T-helper 9 cell (primary cell): ENCODE measurements at places on chromosomes 2 and 18.

DNA sequence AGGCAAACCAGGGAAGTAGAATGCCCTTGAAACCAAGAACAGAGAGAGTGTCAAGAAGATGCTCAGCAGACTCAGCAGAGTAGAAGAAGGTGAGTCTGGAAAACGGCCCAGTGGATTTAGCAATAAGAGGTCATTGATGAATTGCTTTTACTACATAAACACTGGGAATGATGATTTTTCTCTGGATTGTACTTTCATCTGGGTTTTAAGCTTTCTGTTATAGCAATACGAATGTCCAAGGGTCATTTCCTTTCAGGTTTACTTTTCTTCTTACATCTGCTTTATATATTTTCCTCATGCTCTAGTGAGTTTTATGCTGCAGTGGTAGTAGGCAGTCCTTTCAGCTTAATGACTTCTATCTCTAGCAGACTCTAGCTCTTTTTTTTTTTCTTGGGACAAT lies 16.9 kb downstream of the EML6 start:
- DNase-seq = no peak

- DNase-seq = no peak
Observed at GRCh38 chr2:121667618-121668017, 18.4 kb upstream of the CLASP1 start.

GRCh38 chr18:79588636-79589481 lies 90.7 kb upstream of the CTDP1 start:
- DNase-seq = no peak

DNA sequence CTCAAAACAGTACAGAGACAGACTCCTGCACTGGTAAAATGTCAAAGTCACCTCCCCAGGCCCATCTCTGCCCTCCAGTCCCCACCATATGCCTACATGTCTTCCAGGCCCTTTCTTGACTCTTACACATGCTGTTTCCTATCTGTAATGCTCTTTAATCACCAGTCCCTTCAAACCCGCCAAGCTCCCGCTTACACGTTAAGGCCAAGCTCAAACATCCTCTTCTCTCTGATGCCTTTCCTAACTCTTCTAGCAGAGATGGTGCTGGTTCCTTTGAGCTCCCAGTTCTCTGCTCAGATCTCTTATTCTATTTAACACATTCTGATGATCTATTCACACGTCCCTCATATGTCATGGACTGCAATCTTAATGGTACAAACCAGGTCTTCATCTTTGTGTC lies 5.0 kb downstream of the EVA1A start:
- DNase-seq = no peak

DNA sequence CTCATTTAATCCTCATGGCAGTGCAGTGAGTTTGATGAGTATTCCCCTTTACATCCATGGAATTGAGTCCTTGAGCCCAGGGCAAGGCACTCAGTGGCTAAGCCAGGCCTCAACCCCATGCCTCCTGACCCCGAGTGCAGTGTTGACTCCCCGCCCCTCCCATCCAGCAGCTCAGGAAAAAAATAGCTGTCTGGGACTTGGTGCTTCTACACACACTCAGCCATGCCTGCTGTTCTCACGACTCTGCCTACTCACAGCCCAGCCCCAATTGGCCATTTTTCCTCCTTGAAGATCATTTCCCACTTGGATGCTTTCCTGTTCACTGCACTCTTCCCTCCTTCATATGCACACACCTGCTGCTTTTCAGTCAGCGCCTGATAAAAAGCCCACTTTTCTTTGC lies 8.8 kb downstream of the FOSL2 start:
- no peak for DNase-seq

DNA sequence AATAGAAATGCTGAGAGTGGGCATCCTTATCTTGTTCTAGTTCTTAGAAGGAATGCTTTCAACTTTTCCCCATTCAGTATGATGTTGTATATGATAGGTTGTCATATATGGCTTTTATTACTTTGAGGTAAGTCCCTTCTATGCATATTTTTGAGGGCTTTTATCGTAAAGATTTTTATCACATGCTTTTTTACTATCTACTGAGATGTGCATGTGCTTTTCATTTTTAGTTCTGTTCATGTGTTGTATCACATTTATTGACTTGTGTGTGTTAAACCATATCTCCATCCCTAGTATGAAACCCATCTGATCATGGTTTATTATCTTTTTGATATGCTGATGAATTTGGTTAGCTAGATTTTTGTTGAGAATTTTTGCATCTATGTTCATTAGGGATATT lies 1008.8 kb downstream of the CNTNAP5 start:
- no peak for DNase-seq

- no peak for DNase-seq
Observed at GRCh38 chr2:153886833-153887232, 15.1 kb downstream of the GALNT13 start.

- DNase-seq = no peak
Observed at GRCh38 chr18:6835345-6835744, 105.8 kb downstream of the ARHGAP28 start.

DNA sequence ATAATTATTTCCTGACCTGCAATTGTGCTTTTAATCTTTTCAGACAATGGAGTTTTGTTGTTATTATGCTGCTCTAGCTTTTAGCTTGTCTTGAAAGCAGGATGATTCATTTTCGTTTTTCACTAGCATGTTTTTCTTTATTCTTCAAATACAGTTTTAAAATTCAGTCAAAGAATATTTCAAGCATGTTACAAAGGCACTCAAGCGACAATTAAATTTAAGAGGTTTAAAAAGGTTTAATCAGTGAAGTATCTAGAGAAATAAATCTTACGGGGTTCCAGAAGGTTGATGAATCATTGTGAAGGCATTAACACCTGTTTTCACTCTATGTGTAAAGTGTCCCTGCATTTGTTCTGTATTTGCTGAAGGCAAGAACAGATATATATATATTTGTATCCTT lies 390.7 kb upstream of the TMEFF2 start:
- DNase-seq = no peak

DNA sequence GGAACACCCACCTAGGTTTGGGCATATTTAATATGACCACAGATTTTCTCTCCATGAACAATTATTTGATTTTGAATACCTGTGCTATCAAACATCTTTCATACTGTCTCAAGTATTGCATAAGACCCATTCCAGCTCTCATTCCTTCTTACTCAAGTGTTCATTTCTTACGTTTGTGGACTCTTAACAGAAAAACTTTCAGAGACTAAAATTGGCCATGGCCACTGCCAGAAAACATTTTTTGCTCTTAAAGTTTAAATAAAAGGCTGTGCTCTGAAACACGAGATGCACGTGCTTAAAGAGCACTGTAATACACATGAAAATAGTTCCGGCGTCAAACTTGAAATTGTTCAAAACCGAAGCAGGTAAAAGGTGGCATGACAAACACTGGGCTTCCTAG lies 89.3 kb downstream of the LIMS1 start:
- no peak for DNase-seq

- no peak for DNase-seq
Observed at GRCh38 chr2:222311319-222311977, 12.7 kb upstream of the PAX3 start.

DNA sequence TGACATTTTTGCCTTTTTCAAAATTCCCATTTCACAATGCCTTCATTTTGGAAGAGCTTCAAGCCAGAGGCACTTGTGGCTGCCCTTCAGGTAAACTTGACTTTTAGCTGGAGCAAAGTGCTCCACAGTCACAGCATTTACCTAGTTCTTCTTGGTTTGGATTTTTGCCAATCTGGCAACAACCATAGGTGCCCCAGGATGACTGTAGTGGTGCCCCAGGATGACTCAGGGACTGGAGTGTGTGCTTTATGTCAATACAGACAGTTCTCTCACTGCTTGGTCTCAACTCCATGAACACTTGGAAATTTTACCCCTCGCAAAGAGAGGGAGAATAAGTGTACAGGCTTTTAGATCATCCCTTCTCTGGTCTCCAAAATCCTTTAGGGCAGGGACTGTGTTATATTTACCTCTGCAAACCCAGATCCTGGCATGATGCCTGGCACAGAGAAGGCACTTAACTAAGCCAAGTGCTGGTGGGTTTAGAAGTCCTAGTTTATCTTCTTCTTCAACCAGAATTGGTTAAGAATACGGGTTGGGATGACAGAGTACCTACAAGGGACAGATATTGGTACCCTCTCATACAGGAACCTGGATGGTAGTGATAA lies 15.3 kb upstream of the PTPN4 start:
- no peak for DNase-seq

- DNase-seq = no peak
Observed at GRCh38 chr2:176156807-176157498, at the start of gene HOXD3. HOXD3 (plus strand) TSS chr2:176157307; CDS start chr2:176169115, 11,808 bp downstream.

DNA sequence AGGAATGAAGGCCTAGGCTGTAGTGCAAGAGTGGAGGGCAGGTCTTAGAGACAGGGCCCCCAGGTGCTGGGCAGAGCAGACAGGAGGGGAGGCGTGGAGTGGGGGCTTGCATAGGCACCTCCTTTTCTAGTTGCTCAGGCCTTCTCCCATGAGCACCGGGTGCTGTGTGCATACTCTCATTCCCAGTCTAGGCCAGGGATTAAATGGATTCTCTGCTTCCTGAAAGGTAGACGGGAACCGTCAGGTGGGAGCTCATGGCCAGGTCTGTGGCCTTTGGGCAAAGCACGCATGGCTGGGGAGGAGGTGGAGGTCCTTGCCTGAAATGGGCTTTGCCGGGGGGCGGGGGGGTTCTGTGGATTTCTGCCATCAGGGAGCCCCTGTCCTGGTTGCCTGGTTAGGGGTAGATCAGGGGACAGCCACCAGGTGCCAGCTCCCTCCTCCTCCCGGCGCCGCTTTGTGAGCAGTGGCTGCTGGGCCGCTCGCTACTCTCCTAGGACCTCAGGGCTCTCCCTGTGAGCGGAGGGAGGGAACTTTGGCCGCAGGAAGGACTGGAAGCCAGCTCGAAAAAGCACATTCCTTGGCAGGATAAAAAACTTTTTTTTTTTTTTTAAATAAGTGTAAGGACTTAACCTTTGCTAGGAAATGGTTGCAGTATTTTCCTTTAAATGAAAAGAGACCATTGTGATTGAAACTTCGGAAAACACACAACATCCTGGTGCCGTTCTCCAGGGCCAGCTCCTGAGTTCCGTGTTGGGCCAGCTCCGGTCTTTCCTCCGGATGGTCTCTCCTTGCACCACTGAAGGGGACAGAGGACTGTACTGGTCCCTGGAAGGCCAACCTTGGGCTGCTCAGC lies 82.8 kb upstream of the HAAO start:
- DNase-seq = no peak

GRCh38 chr2:122491011-122491410 lies 735.6 kb downstream of the TSN start:
- no peak for DNase-seq

DNA sequence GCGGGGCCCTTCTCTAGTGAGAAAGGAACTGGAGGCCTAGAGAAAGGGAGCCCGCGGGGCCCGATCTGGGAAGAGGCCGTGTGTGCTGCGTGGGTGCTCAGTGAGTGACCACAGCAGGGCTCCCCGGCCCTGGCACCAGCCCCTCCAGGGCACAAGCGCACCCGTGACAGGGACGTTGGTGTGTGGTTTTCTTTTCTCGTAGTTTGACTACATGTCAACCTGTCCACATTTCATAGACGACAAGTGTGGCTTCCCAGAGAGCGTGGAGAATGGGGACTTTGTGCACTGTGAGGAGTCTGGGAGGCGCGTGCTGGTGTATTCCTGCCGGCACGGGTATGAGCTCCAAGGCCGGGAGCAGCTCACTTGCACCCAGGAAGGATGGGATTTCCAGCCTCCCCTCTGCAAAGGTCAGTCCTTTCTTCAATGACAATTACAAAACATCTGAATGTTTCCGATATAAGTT lies 83.1 kb downstream of the TPO start:
- no peak for DNase-seq

DNA sequence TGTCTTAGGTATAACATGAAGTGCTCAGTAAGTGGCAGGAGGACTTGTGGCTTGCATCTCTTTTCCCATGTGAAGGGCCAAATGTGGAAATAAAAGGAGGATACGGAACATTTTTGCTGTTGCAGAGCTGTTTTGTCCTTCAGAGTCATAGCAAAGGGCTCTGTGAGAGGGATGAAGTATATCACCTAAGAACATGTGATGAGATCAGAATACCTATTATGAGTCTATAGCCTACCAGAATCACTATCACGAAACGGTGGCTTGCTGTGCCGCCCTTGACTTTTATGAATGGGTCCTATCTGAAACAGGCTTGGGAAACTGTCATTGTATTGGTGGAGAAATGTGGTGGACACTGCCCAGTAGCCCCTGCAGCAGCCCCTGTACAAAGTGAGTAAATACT lies 67.0 kb upstream of the ITGB6 start:
- no peak for DNase-seq

DNA sequence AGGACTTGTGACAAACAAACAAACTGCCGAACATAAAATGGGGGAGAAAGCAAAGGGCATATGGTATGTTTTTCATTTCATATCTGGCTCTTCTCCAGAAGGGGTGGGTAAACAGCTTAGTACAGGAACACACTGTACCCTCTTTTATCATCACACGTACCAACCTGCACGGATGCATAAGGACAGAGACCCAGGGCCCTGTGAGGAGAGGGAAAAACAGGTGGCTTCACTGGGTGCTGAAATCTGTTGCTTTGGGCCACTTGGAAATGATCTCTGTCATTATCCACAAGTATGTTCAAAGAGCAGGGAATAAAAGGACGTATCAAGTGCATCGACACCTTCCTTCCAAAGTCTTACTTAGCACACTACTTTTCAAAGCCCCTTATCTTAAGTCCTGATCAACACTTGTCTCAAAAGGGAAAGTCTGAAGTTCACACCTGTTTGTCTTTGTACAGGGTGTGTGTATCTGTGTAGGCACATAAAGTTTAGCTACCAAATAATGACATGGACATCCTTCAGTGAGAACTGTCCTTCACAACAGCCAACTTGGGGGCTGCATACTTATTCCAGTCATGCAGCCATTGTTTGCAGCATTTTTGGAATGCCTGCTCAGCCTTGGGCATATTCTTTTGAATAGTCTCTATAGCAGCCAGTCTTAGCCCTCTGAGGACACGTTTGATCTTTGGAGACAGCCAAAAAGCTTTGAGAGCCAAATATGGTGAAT lies 60.6 kb downstream of the IRS1 start:
- no peak for DNase-seq

GRCh38 chr18:45517181-45517741 lies 98.0 kb upstream of the SLC14A2 start:
- no peak for DNase-seq

DNA sequence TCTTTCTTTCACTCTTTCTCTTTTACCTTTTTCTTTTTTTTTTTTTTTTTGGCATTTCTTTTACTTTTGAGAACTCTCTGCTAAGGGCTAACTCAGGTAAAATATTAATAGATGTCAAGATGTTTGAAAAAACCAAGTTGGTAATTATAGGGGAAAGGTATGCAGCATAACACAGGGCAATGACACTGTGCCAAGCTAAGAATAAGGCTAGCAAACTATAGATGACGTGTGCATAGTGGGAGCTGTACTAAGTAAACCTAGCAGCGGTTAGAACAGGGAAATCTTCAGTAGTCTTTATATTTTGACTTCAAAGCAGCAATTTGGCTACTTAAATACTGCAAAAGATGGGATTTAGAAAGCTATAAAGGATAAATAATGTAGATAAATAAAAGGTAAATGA lies 415.4 kb upstream of the RGPD4 start:
- no peak for DNase-seq

- no peak for DNase-seq
Observed at GRCh38 chr2:175741164-175741563, 260.9 kb downstream of the LNPK start.
